ENCODE measurements at places on chromosomes 11 and 22.

- no peak overlapping the region for H3K27ac ChIP-seq
- H3K4me3 ChIP-seq: no peak overlapping the region
- H3K27me3 ChIP-seq: peaks cover 80% of the 10 kb centered on the region
- H3K4me1 ChIP-seq: no peaks in the 10 kb centered on the region
These were observed 82.4 kb upstream of the BIRC3 start for GRCh38 chr11:102234779-102235439.

DNA sequence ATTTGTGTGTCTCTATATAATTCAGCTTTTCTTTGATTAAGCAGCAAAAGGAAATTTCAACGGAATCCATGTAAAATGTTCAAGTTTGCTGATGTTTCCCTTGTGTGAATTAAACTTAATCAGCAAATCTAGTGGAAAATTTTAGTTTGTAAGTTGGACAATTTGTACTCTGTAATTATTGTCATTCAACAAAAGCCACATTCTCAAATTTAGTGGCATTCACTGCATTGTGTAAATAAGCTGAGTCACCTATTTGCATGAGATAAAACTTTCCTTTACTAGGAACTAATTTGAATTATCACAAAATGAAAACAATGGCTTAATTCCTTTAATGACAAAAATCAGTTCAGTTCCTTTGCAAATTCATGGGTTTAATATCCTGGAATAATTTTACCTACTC is 784.2 kb upstream of the CCDC179 start:
- H3K27me3 ChIP-seq: no peaks in the 10 kb centered on the region
- no peaks in the 10 kb centered on the region for H3K4me1 ChIP-seq
- no peak overlapping the region for H3K27ac ChIP-seq
- no peaks in the 10 kb centered on the region for H3K36me3 ChIP-seq
- no peak overlapping the region for H3K4me3 ChIP-seq

DNA sequence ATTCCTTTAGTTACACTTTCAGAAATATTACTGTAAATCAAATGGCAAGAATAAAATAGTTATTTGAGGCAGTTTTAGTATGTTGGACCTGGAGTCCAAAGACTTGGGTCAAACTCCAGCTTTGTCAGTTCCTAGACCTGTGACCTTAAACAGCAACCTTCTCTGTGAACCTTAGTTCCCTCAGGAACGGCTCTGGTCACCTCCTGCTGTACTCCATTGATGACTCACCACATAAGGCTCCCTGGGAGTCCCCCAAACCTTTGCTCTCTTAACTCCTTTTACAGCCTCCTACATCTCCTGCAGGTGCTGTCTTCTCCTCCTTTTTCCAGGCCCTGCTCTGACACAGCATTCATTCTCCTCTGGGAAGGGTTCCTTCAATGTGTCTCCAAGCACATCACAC is 29.1 kb downstream of the LIMK2 start:
- H3K27me3 ChIP-seq: no peaks in the 10 kb centered on the region
- H3K27ac ChIP-seq: no peak overlapping the region
- H3K4me1 ChIP-seq: peaks cover 15% of the 10 kb centered on the region
- peaks cover 22% of the 10 kb centered on the region for H3K36me3 ChIP-seq
- DNase-seq: no peak
- no peak overlapping the region for H3K4me3 ChIP-seq

DNA sequence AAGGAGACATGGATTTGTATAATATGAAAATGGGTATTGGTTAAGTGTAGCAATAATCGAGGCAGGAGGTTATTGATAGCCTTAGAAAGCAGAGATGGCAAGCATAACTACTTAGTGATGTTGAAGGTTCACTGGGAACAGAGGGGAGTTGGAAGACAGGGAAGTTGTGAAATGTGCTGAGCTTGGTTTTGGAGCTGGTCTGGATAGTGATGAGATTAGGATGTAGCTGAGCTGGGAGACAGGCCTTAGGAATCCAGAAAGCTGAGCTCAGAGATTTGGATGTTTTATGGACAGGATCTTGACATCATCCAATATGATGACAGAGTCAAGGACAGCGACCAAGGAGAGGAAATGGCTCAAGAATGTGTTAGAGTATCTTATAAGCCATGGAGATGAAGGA is 113.1 kb downstream of the ARHGAP42 start:
- no peak overlapping the region for H3K27ac ChIP-seq
- no peaks in the 10 kb centered on the region for H3K36me3 ChIP-seq
- DNase-seq: no peak
- no peaks in the 10 kb centered on the region for H3K4me1 ChIP-seq

- H3K36me3 ChIP-seq: peaks cover 15% of the 10 kb centered on the region
- H3K4me1 ChIP-seq: peaks cover 43% of the 10 kb centered on the region
- H3K27ac ChIP-seq: no peak overlapping the region
- H3K4me3 ChIP-seq: peak overlapping the region; percentile 64
- H3K27me3 ChIP-seq: peaks cover 15% of the 10 kb centered on the region
These were observed 921 bp downstream of the C1QTNF5 start for GRCh38 chr11:119339589-119340334.

- peak; percentile 94 for DNase-seq
- peaks cover 43% of the 10 kb centered on the region for H3K4me1 ChIP-seq
- peak overlapping the region; percentile 93 for H3K27ac ChIP-seq
These were observed 2.6 kb upstream of the BCL9L start for GRCh38 chr11:118928101-118928869.

DNA sequence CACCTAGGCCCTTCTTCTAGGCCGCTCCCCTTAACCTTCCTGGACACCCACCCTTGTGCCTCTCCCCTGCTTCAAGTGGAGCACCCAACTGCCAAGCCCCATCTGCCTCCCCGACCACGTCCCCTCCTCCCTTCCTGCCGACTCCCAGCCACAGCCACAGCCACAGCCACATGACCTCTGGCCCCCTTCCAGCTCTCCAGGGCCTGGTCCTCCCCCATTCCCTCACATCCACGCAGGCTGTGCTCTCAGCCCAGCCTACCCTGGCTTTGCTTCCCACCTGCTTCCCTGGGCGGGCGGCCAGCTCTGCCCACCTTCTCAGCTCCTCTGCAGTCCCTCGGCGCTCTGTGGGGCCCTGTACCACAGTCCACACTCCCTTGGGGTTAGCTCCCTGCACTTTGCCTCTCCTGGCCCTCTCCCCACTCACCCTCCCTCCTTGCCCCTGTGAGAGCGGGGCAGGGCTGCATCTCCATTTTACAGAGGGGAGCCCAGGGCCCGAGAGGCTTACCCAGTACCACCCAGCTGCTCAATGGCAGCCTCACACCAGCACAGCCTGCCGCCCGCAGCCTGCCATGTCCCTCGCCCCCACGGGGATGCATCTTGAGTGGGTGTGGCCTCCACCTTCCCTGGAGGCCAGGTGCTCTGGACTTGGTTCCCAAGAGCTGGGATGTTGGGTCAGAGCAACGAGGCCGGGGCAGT is 20.3 kb downstream of the PARVG start:
- no peak overlapping the region for H3K4me3 ChIP-seq
- H3K36me3 ChIP-seq: peaks cover 14% of the 10 kb centered on the region
- no peak for DNase-seq
- H3K4me1 ChIP-seq: peaks cover 23% of the 10 kb centered on the region
- H3K27me3 ChIP-seq: no peaks in the 10 kb centered on the region

DNA sequence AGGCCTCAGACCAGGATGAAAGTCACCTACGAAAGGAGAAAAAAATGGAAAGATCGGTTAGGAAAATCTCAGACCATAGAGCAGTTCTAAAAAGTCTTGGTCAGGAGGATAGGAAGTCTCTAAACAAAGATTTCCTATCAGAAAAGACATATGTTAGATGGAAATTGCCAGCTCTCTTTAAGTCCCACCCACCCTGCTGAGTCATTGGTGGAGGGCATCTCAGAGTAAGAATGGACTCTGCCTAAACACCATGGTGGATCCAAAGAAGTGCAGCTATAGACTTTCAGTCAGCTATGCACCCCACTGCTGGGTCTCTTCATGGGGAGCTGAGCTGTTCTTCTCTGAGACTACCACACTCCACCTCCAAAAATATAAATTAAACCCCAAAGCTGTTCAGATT is 3.7 kb downstream of the OR8B2 start:
- no peaks in the 10 kb centered on the region for H3K36me3 ChIP-seq
- no peaks in the 10 kb centered on the region for H3K4me1 ChIP-seq
- DNase-seq: peak; percentile 4
- H3K27me3 ChIP-seq: no peaks in the 10 kb centered on the region
- no peak overlapping the region for H3K27ac ChIP-seq

DNA sequence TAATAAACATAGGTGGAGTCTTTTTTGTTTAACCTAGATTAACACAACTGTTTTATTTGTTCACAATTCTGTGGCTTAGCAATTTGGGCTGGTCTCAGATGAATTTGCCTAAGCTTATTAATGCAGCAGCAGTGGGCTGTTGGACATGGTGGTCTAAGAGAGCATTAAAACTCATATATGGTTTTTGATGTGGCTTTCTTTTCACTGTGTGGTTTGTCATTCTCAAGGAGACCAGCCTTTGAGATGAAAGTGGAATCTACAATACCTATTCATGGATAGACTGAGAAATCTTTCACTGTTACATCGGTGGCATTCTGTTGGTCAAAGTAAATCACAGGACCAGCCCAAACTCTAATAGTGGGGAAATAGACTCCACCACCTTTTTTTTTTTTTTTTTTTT is 39.6 kb downstream of the CUL5 start:
- no peaks in the 10 kb centered on the region for H3K4me1 ChIP-seq
- no peaks in the 10 kb centered on the region for H3K27me3 ChIP-seq
- H3K36me3 ChIP-seq: peaks cover 25% of the 10 kb centered on the region
- no peak overlapping the region for H3K4me3 ChIP-seq
- no peak overlapping the region for H3K27ac ChIP-seq

DNA sequence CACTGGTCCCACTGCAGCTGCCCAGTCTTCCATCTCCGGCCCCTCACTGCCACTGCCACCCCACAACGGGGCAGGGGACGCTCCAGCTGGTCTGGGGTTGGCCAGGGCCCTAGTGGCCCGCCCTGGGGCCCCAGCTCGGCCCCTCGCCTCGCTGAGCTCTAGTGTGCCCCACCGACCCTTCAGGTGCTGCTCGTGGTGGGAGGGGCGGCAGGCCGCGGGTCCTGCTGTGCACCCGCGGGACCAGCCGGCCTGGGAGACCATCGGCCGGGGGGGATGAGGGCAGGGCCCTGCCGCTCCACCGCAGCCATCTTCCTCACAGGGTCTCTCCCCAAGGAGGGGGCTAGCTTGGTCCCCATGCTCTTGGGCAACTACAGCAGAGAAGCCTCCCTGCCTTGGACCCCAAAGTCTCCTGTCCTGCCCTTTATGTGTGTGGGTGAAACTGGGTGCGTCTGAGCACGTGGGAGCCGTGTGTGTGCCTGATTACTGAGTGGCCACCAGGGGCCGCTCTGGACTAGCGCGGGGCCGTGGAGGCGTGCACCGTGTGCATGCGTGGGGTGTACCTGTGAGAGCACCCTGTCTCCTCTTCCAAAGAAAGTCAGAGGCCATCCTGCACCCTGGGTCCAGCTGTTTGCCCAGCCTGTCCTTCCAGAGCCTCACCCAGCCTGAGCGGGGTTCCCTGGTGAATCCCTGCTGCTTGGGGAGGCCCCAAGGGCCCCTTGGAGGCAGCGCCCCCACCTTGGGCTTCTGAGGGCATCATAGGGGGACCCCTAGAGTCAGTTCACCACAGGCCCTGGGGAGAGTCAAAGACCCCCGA is 6.0 kb upstream of the ACR start:
- peaks cover 19% of the 10 kb centered on the region for H3K36me3 ChIP-seq
- H3K27ac ChIP-seq: no peak overlapping the region
- peak; percentile 41 for DNase-seq
- H3K27me3 ChIP-seq: no peaks in the 10 kb centered on the region

GRCh38 chr11:76044750-76045320 is 161.5 kb downstream of the WNT11 start:
- H3K36me3 ChIP-seq: peaks cover 6% of the 10 kb centered on the region
- H3K27ac ChIP-seq: no peak overlapping the region
- H3K27me3 ChIP-seq: no peaks in the 10 kb centered on the region
- no peak overlapping the region for H3K4me3 ChIP-seq
- H3K4me1 ChIP-seq: no peaks in the 10 kb centered on the region

GRCh38 chr22:19916941-19917340 is 24.6 kb upstream of the COMT start:
- DNase-seq: peak; percentile 22
- H3K27me3 ChIP-seq: no peaks in the 10 kb centered on the region
- H3K4me3 ChIP-seq: no peak overlapping the region
- no peak overlapping the region for H3K27ac ChIP-seq

- no peaks in the 10 kb centered on the region for H3K36me3 ChIP-seq
- no peak overlapping the region for H3K27ac ChIP-seq
- no peak for DNase-seq
These were observed 73.5 kb downstream of the KCNQ1 start for GRCh38 chr11:2518111-2518982.

- no peaks in the 10 kb centered on the region for H3K4me1 ChIP-seq
- H3K36me3 ChIP-seq: no peaks in the 10 kb centered on the region
- no peak for DNase-seq
- H3K4me3 ChIP-seq: no peak overlapping the region
These were observed 25.5 kb downstream of the DDI1 start for GRCh38 chr11:104061853-104062521.

DNA sequence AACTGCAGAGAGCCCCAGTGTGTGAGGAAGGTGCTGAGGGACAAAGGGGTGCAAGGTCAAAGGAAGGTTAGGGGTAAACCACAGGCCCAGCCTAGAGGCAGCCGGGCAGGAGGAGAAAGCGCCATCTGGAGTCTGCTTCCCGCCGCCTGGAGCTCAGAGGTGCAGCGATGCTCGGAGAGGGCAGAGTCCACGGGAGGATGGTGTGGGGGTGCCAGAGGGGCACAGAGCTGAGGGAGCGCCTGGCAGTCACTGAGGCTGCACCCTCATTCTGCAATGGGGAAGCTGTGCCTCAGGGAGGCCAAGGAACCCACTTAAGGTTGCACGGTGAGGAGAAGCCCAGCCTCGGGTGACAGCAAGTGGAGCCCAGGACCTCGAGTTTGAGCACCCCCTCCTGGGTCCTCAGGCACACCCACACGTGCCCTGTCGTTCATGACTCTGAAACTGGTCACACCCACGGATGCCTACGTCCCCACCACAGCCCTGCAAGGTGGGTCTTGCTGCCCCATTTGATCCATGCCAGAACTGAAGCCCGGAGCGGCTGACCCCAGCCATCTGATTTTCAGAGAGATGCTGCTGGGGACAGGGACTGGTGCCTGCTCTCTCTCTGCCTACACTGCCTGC is 1.6 kb downstream of the IL2RB start:
- H3K36me3 ChIP-seq: no peaks in the 10 kb centered on the region
- peaks cover 9% of the 10 kb centered on the region for H3K4me1 ChIP-seq
- peaks cover 4% of the 10 kb centered on the region for H3K27me3 ChIP-seq

DNA sequence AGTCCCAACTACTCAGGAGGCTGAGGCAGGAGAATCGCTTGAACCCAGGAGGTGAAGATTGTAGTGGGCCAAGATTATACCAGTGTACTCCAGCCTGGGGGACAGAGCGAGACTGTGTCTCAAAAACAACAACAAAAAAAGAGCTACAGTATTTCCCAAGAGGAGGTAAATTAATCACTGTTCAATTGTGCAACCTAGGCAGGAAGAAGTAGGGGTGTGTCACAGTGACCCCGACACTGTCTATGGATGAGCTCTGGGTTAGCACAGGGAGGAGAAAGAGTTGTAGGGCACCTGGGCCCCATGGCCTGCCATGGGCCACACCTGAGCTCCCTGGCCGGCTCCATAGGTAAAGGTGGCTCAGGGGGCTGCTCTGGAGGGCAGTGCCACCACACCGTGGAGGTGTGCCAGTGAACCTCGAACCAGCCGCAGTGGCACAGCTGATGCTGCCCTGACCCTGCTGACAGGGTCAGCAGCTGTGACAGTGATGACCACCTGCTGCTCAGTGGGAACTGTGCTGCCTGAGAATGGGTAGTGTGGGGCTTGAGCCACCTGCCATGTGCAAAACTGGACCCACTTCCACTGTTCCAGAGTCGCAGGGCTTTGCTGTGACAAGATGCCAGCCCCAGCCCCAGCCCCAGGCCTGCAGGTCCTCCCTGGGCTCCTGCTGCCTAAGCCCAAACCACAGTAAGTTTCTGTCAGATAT is 84.0 kb upstream of the PITPNB start:
- no peaks in the 10 kb centered on the region for H3K36me3 ChIP-seq
- no peak overlapping the region for H3K4me3 ChIP-seq
- H3K27ac ChIP-seq: no peak overlapping the region
- H3K27me3 ChIP-seq: no peaks in the 10 kb centered on the region
- H3K4me1 ChIP-seq: no peaks in the 10 kb centered on the region
- DNase-seq: no peak

All from common myeloid progenitor, CD34-positive (primary cell).